Lung (tissue), 17 donors: ENCODE measurements at places on chromosomes 16 and 17. TPM values are rescaled to one million over a fixed set of nuclear protein-coding genes. Genes with fewer than 3 reads are reported as not detected.

The ST6GALNAC1 gene
- 19.3 TPM for polyA plus RNA-seq

The SPIRE2 gene
- polyA plus RNA-seq: 6.5 TPM

The MYH3 gene
- polyA plus RNA-seq: 1.7 TPM

The LDHD gene
- polyA plus RNA-seq: 4.3 TPM

The POLR2A gene
- polyA plus RNA-seq: 40.9 TPM

The DNAI2 gene
- 5.1 TPM for polyA plus RNA-seq

The C17orf78 gene
- polyA plus RNA-seq: not detected

The UNC45B gene
- 0.06 TPM for polyA plus RNA-seq

The PHB1 gene
- polyA plus RNA-seq: 209 TPM

The SALL1 gene
- not detected for polyA plus RNA-seq

The TANGO6 gene
- 6.2 TPM for polyA plus RNA-seq

The LRRC46 gene
- polyA plus RNA-seq: 9.3 TPM

The MPO gene
- 10.8 TPM for polyA plus RNA-seq

The GDE1 gene
- polyA plus RNA-seq: 38.7 TPM

The PLA2G10 gene
- 5.8 TPM for polyA plus RNA-seq

The TNFRSF13B gene
- 1.4 TPM for polyA plus RNA-seq

The CXCL16 gene
- polyA plus RNA-seq: 82.3 TPM

The UBALD1 gene
- 20.2 TPM for polyA plus RNA-seq

The TNK1 gene
- 3.7 TPM for polyA plus RNA-seq

The CHCT1 gene
- 0.10 TPM for polyA plus RNA-seq

The HOXB2 gene
- polyA plus RNA-seq: 4.1 TPM

The KRTAP4-9 gene
- not detected for polyA plus RNA-seq

The RNF157 gene
- polyA plus RNA-seq: 0.88 TPM

The KPNB1 gene
- polyA plus RNA-seq: 40.1 TPM

The AGRP gene
- 0.97 TPM for polyA plus RNA-seq

The CACNG4 gene
- 2.8 TPM for polyA plus RNA-seq

The ZNRF1 gene
- polyA plus RNA-seq: 11.0 TPM

The SPATA22 gene
- 0.06 TPM for polyA plus RNA-seq

The KRT27 gene
- 0.39 TPM for polyA plus RNA-seq

The ZG16 gene
- polyA plus RNA-seq: 0.01 TPM

The CISD3 gene
- polyA plus RNA-seq: 41.5 TPM

The SLX4 gene
- polyA plus RNA-seq: 2.4 TPM

The CACNG1 gene
- polyA plus RNA-seq: 0.05 TPM

The TBC1D3G gene
- polyA plus RNA-seq: not detected

The KCNH6 gene
- 0.05 TPM for polyA plus RNA-seq

The SLC12A3 gene
- polyA plus RNA-seq: 0.07 TPM

The BAIAP3 gene
- 7.9 TPM for polyA plus RNA-seq

The FGF11 gene
- polyA plus RNA-seq: 0.79 TPM

The VAT1L gene
- polyA plus RNA-seq: 0.14 TPM

The ZPBP2 gene
- polyA plus RNA-seq: not detected

The ARRB2 gene
- 222 TPM for polyA plus RNA-seq

The KRT9 gene
- polyA plus RNA-seq: not detected

The DHRS7C gene
- polyA plus RNA-seq: not detected

The BRD7 gene
- 54.6 TPM for polyA plus RNA-seq

The TBC1D28 gene
- polyA plus RNA-seq: not detected

The MYH8 gene
- polyA plus RNA-seq: not detected

The KRT32 gene
- polyA plus RNA-seq: not detected

The KCTD19 gene
- polyA plus RNA-seq: 0.07 TPM

The LGALS9B gene
- polyA plus RNA-seq: 1.1 TPM

The RNF112 gene
- 3.6 TPM for polyA plus RNA-seq

The CALB2 gene
- polyA plus RNA-seq: 11.7 TPM

The CHST6 gene
- 2.2 TPM for polyA plus RNA-seq

The TPSG1 gene
- 0.71 TPM for polyA plus RNA-seq

The CDH5 gene
- polyA plus RNA-seq: 82.1 TPM

The NOXO1 gene
- polyA plus RNA-seq: 7.3 TPM

The KLHL10 gene
- polyA plus RNA-seq: 0.08 TPM

The SOX8 gene
- 0.39 TPM for polyA plus RNA-seq
